ENCODE measurements at places on chromosomes 5 and 9.

DNA sequence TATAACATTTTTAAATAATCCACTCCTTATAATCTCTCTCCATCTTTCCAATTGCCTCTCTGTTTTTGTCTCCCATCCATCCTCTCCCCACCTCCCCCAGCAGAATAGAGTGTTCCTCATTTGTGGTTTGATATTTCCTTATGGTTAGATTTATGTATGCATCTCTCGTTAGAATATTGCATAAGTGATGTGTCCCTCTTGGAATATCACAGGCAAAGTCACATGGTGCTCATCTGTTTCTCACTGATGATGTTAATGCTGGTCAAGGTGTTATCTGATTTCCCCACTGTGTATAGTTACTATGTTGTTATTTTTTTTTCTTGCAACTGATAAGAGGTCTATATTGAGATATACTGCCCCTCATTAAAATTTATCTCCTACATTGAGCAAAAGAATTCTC is 3.1 kb upstream of the LRRC70 start:
- DNase-seq: no peak

DNA sequence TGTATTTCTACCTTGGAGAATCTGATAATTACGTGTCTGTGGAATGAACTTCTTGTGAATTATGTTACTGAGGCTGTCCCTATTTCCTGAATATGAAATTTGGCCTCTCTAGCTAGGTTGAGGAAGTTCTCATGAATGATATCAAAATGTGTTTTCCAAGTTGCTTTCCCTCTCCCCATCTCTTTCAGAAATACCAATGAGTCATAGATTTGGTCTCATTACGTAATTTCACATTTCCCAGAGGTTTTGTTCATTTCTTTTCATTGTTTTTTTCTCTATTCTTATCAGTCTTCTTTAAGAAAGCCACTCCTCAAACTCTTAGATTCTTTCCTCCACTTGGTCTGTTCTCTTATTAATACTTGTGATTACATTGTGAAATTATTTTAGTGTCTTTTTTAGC is 923.8 kb upstream of the CDH9 start:
- no peak for DNase-seq

DNA sequence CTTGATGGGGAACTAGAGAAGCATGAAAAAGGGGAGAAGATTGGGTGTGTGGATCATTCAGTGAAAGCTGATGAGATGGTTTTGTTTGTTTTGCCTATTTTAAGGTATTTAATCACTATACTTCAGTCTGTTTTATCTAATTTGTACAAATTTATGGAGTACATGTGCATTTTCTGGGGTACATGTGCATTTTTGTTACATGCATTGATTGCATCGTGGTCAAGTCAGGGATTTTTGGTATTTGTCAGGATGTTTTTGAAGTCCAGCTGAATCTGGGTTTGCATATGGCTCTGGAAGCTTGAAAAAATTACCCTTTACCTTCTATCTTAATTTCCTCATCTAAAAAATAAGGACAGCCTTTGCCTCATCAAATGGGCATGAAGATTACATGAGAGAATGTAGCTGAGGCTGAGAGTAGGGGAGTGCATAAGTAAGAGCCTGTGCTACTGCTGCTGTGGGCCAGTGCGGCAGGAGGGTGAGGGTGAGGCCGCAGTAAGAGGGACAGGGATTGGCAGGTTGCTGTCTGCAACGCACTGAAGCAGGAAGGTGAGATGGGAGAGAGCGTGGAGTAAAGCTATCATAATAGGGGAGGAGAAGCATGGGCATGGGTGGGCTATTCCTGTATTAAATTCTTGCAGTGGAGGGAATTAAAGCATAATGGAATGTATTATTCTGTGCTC is 139.8 kb downstream of the NPR3 start:
- no peak for DNase-seq

- DNase-seq: no peak
Observed at GRCh38 chr5:102581011-102581410, 82.2 kb upstream of the SLCO6A1 start.

- no peak for DNase-seq
Observed at GRCh38 chr5:142210864-142211412, 102.4 kb downstream of the NDFIP1 start.

DNA sequence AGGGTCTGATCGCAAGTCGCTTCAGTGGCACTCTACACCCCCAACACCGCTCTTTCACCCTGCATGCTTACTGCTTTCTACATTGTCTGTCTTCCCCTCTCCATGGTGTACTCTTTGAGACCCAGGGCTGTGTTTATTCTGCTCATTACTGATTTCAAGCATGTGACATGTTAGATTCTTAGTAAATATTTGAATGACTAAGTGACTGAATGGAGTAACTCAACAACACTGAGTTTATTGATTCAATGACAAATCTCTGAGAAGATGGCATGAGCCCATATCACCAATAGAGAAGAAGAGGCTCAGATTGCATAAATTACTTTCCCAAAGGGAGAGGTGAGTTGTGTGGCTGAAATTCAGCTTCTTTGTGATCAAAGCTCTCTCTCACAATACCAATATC is 89.7 kb upstream of the OSMR start:
- no peak for DNase-seq

GRCh38 chr9:97365634-97366033 is 46.3 kb upstream of the TDRD7 start:
- DNase-seq: no peak

DNA sequence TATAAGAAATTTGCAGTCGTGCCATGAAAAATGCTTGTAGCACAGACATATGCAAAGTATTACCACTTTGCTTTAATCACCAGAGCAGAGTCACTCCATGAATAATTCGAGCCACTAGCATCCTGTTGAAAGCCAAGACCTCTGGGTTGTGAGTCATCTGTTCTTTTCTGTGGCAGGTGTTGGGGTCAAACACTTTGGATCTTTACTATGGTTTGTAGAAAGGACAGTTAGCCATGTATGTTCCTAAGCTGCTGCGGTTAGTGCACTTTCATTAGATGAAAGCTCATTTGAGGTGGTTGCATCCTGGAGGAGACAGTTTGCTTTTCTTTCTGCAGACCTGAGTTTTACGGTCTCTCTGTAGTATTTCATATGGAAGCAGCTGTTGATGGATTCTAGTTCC is 223.7 kb downstream of the DMRT2 start:
- no peak for DNase-seq

GRCh38 chr9:106860721-106861639 is 2.0 kb upstream of the ZNF462 start:
- DNase-seq: no peak

DNA sequence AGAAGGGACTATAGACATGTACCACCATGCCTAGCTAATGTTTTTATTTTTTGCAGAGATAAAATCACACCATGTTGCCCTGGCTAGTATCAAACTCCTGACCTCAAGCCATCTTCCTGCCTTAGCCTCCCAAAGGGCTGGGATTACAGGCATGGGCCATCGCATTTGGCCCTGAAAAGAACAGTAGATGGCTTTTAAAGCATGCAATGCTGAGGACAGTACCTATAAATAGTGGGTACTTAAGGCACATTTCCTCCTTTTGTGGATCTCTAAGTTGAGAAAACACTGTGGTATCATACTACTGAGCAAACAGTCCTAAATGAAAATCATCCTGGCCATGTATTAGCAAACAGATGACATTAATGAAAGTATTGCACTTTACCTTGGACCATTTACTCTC is 119.4 kb downstream of the TTC39B start:
- no peak for DNase-seq

DNA sequence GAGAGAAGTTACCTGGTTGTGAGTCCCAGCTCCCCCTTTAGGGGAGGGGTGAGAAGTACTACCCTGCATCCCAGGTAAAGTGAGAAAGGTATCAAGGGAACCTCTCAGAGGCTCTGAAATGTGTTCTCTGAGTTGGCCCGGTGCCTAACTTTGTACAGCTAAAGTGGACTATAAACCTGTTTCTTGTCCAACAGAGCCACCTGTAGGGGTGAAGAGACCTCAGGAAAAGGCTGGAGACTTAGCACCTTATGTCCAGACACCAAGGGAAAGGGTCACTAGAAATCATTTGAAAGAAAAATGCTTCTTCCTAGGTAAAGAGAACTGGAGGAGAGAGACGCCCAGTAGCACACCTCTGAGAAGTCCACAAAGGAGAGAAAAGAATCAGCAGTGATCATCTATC is 108.3 kb upstream of the KIF2A start:
- no peak for DNase-seq

GRCh38 chr5:102753889-102754766 is 977 bp upstream of the PAM start:
- peak; percentile 18 for DNase-seq

- DNase-seq: no peak
Observed at GRCh38 chr5:146794326-146795029, 84.1 kb downstream of the PPP2R2B start.

GRCh38 chr9:134442085-134442474 is 115.8 kb downstream of the RXRA start:
- DNase-seq: no peak

- DNase-seq: no peak
Observed at GRCh38 chr9:104856413-104856941, 71.5 kb downstream of the ABCA1 start.

- no peak for DNase-seq
Observed at GRCh38 chr9:73951147-73951546, 546.0 kb upstream of the RORB start.

DNA sequence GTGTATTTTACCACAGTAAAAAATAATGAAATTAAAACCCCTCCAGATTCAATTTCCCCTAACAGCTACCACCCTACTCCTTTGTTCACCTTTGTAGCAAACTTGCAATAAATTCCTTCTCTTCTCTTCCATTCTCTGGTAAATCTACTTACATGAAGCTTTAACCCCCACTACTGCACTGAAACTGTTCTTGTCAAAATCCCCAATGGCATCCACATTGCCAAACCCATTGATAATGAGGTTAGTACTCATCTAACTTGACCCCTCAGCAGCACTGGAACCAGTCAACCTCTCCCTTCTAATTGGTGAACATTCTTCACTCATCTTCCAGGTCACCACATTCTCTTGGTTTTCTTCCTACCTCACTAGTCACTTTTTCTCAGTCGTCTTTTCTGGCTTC is 29.6 kb downstream of the NRG2 start:
- no peak for DNase-seq

DNA sequence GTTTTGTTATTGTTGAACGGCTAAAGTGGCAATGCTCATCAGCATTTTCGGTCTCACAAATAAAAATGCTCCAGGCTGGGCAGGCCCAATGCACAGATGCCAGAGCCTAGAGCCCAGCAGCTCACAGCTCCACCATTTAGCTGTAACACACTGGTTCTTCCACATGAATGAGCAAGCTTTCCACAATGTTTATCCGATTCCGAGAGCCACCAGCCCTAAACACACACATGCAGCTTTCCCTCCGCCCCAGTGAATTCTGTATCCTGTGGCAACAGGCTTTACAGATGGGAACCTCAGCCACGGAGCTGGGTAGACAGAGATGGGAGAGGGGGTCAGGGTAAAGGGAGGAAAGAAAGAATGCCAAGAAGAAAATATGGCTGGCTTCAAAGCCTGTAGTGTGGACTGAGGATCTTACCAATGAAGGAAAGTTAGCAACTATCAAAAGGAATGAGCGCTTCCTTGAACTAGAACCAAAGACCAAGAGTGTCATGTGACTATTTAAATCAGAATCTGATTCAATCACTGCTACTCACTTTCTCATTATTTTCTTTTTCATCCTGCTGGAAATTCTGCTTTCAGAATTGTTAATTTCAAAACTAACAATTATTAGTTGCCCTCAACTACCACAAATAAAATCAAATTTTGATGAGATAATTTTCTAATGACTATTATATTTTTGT is 77.1 kb downstream of the MRPS27 start:
- no peak for DNase-seq

GRCh38 chr5:149833116-149833827 is 103.2 kb downstream of the PPARGC1B start:
- no peak for DNase-seq

DNA sequence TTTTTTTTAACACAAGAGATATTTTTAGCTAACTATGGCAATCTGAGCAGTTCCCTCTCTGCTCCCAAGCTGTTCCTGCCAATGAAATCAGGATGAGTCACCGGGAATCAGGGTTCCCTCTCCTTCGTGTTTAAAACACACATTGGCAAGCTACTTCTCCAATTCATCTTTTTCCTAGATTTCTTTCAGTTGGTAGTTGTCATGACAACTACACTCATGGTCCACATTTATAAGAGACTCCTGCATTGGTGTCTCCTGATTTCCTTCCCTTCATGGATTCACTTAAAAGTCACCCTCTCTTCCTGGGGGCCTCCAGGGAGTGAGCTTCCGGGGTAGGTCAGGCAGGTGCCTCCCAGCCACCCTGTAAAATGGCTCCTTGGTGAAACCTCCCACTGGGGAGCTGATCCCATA is 72.3 kb upstream of the NIPAL4 start:
- DNase-seq: no peak

- DNase-seq: no peak
Observed at GRCh38 chr5:179955062-179955461, 47.4 kb upstream of the TBC1D9B start.

GRCh38 chr5:113042491-113043243 is 66.1 kb downstream of the DCP2 start:
- no peak for DNase-seq

- no peak for DNase-seq
Observed at GRCh38 chr5:80916676-80917075, 43.5 kb upstream of the RASGRF2 start.

DNA sequence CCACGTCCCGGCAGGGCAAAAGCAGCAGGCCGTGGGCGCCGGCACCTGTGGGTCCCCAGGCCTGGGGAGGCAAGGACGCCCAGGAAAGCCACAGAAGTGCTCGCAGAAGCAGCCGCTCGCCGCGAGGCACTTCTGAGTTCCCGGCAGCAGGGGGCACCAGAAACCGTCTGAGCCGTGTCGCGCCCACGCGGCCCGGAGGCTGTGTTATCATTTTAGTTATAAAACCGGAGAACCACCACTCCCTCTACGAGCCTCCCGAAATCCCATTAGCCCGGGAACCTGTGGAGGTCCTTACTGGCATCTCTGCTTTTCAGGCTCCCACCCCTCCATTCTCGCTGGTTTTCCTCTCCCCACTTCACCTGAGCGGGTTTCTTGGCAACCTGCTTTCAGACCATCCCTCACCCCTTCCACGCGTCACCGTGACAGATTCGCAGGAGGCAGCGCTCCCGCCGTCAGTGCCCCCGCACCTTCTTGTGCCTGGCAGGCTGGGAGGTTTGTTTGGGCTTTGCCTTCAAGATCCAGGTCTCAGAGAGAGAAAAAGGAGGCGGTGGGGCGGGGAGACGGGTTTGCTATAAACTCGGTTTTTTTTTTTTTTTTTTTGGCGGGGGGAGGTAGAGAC is 2.3 kb downstream of the GDNF start:
- peak; percentile 87 for DNase-seq

- DNase-seq: no peak
Observed at GRCh38 chr5:141260458-141261237, 15.5 kb downstream of the PCDHB15 start.

DNA sequence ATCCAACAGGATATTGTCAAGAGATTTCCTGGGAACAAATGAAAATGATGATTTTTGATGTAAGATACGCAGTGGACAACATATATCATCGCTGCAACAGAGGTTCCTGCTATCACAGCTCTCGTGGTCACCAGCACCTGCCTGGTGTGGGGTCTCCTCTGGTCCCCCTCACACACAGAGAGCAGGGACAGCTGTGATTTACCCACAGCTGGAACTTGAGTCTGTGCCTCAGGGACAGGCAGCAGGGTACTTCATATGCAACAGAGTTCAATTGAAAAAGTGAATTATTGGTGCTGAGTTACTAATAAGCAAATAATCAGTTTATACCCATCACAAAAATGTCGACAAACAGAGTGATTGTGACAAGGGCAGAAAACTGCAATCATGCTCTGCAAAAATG is 93.4 kb downstream of the LMX1B start:
- DNase-seq: no peak

- no peak for DNase-seq
Observed at GRCh38 chr5:125575891-125576505, 829.6 kb upstream of the ZNF608 start.

Data from GM10248 (cell line).